ENCODE measurements at places on chromosomes 5 and 9.

GRCh38 chr9:136525207-136525606, 20.6 kb downstream of the NOTCH1 start:
- DNase-seq = no peak

DNA sequence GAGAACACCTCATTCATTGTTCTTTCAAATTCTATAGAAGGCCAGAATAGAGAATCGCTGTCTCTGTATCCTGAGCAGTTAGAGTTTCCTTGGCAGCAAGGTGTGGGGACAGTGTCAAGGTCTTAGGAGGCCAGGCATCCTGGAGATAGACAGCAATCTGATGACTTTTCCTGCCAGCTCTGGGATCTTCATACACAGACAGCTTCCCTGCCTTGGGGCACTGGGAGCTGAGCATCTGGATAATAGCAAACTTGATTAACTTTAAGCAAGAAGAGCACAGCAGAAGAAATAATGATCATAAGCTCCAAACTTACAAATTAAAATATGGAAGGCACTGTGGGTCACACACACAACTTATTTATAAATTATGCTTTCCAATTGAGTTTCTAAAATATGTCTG, 86.1 kb upstream of the STK32A start:
- DNase-seq = no peak

DNA sequence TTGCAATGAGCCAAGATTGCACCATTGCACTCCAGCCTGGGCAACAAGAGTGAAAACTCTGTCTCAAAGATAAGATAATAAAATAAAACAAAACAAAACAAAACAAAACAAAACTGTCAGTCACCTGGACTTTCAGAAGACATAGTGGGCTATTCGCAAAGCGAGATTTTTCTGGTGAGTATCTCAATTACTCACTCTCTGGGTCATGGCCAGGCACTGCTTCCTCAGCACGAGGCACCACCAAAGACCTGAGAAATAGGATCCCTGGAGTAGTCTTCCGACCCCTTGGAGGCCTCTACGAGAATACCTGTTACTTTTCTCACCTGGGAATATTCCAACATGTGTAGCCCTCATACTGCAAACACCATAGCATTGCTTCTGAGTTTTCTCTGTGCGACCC, 201.7 kb upstream of the ZNF618 start:
- DNase-seq = no peak

- peak; percentile 13 for DNase-seq
These were observed 18.5 kb upstream of the GNE start for GRCh38 chr9:36276781-36277181.

DNA sequence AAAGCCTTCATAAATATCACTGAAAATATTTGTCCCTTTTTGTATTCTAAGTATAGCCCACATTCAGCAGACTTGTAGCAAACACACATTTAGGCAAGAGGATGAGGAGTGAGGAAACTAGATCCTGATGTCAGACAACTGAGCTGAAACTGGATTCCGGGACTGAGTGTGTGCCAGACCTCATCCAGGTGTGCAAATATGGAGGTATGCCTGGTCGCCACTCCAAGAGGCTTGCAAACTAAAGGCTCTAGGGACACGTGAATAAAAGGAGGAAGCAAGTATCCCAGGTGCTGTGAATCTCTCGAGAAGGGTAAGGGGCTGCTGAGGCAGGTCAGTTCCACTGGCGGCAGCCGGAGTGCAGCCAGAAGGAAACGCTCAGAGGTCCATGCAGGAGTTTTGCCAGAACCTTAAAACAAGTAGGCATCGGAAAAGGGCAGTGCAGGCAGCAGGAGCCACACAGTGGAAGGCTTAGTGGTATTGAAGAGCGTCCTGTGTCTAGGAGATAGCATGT, 77.4 kb upstream of the ALDH1B1 start:
- DNase-seq = no peak

DNA sequence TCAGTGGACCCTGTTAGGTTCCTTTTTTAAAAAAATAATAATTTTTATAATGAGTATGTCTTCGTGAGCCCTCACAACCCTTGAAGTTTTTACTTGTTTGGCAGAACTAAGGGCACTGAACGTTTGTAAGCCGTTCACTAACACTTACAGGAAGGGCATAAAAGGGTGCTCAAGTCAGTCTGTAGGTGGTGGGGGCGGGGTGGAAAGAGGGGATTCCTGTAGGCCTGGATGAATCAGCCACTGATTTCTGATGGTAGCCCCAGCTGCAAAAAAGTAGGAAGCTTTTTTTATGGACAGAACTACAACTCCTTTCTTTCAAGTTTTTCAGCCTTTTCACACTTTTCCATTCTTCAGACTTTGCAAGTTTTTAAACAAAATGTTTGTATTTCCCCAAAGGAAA, 35.8 kb downstream of the PIK3R1 start:
- DNase-seq = no peak

DNA sequence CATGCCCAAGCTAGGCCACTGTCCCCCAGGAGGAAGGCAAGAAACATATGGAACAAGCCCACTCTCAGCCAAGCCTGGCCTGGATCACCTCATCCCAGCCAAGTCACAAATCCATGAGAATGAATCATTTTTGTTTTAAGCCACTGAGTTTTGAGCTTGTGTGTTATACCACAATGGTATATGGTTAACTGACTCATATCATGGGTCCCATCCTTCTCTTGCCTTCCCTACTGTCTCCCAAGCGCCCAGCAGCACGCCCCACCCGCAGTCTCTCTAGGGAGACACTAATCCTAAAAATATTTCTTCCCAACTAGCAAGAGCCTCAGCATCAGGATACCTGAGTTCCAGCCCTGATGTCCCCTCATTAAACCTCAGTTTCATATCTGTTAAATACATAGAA, 248.1 kb downstream of the CDK5RAP2 start:
- DNase-seq = no peak

DNA sequence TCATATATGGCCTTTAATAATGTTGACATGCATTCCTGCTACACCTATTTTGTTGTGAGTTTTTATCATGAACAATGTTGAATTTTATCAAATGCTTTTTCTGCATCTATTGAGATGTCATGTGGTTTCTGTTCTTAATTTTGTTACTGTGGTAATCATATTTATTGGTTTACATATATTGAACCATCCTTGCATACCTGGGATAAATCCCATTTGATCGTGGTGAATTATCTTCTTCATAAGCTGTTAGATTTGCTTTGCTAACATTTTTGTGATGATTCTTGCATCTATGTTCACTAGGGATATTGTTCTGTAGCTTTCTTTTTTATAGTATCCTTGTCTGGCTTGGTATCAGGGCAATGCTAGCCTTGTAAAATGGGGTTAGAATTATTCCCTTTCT, 222.0 kb downstream of the WDR70 start:
- DNase-seq = no peak

Measured in smooth muscle cell of the brain vasculature (primary cell).